Activated CD4-positive, CD25-positive, alpha-beta regulatory T cell treated with anti-CD3 and anti-CD28 coated beads, Interleukin-2, amount 50 U/mL, for 24 hours (primary cell): ENCODE measurements at places on chromosomes 6 and 20.
A peak's percentile ranks its signal among the peaks of the same experiment; 100 is the strongest.

- no peak for ATAC-seq
These were observed 13.2 kb downstream of the FAM229B start for GRCh38 chr6:112100561-112100960.

- no peak for ATAC-seq
These were observed 40.9 kb downstream of the GHRH start for GRCh38 chr20:37220731-37221130.

DNA sequence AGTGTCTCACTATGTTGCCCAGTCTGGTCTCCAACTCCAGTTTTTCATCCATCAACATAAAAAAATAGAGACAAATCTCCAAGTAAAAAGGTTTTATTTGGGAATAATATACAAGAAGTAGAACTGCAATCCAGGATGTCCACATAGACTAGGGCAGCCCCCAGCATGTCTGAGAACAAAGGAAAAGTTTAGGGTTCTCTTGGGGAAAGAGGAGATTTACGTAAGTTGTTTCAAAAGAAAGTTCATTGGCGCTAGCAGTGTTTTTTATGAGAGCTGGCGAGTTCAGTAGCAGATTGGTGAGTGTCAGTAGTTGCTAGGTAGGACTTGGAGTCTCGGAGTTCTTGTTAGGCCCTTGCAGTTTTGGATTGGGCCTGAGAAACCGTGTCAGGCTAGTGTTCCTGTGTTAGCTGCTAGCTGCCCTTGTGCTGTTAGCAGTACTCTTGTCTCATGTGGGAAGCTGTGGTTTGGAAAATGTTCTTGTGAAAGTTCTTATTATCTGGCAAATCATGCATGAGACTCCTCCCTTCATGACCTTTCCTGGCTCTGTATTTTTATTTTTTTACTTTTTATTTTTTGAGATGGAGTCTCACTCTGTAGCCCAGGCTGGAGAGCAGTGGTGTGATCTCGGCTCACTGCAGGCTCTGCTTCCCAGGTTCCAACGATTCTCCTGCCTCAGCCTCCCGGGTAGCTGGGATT, 24.7 kb downstream of the TTLL9 start:
- ATAC-seq = peak; percentile 58

DNA sequence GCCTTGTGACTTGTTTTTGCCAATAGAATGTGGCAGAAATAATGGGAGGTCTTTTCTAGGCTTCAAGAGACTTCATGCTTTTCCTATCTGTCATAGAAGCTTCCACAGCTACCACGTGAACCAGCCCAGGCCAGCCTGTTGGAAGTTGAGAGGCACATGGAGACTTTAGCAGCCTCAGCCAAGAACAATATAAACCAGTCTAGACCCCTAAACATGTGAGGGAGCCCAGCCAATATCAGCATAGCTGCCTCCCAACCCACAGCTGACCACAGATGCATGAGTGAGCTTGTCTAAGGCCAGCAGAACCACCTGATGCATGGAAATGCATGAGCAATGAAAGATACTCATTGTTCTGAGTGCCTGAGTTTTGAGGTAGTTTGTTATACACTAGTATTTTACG, 540.7 kb upstream of the BTBD3 start:
- no peak for ATAC-seq

DNA sequence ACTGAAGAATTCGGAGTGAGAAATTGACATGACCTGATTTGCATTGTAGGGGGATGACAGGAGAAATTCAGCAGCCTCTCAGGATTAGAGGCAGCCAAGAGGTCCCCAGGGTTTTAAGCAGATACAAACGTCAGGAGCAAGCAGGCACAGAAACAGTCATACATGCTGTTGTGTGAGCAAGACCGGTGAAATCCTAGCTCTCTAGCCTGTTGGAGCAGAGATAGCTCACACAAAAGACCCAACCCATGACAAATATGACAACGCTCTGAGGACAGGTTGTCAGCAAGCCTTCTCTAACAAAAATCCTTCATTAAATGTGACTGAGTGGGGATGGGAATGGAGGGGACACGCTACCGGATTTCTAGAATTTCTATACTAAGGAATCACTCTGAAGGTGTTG, 23.0 kb upstream of the AKAP12 start:
- ATAC-seq = no peak

- ATAC-seq = no peak
These were observed 53.4 kb downstream of the EDN1 start for GRCh38 chr6:12343440-12344162.

DNA sequence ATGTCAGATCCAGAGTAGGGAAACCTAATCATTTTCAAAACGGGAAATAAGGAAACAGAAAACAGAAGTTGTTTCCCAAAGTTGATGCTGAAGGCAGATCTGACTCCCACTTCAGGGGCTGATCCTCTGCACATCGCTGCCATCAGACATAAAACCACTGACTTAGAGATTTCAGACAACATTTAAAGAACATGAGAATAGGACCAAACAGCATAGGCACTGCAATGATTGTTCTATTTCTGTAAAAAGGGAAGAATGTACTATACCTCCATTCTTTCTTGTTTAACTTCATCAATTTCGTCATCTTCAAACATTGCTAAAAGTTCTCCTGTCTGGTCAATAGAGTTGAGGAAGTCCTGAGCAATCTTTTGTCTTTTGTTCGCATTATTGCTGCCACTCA, 324.7 kb upstream of the RUNX2 start:
- ATAC-seq = no peak

GRCh38 chr6:153073841-153074240, 57.2 kb downstream of the RGS17 start:
- ATAC-seq = no peak

DNA sequence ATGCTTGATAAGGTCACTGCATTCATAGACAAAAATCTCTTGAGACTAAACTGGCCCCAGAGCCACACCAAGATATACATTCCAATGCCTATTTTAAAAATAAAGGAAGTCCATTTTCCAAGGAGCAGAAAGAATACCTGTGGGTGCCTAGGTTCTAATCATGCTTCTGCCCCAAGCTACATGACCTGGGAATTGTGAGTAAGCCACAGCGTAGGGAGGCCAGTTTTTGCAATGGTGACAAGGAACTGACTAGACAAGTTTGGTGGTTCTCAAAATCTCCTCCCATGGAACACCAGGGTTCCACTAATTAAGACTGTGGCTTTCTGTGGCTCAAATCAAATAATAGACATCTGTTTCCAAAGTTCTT, 83.3 kb downstream of the GMDS start:
- no peak for ATAC-seq

- ATAC-seq = no peak
These were observed 24.7 kb upstream of the ZFAND3 start for GRCh38 chr6:37794825-37795224.

DNA sequence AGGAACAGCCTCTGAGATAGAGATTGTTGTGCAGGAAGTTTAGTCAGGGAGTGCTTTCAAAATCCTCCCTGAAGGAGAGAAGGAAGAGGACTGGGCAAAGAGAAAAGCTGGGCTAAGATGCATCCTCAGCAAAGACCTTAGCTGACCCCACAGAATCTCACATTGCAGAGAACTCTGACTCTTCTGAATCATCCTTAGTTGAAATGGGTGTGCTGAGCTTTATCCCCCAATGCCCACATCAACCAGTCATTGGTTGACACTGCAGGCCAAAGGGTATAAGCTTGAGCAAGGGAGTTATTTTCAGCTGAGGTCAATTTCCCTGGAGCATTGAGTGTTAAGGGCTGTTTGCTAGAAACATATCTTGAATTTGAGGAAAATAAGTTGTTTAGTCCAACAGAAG, 732.2 kb downstream of the CBLN4 start:
- ATAC-seq = no peak

DNA sequence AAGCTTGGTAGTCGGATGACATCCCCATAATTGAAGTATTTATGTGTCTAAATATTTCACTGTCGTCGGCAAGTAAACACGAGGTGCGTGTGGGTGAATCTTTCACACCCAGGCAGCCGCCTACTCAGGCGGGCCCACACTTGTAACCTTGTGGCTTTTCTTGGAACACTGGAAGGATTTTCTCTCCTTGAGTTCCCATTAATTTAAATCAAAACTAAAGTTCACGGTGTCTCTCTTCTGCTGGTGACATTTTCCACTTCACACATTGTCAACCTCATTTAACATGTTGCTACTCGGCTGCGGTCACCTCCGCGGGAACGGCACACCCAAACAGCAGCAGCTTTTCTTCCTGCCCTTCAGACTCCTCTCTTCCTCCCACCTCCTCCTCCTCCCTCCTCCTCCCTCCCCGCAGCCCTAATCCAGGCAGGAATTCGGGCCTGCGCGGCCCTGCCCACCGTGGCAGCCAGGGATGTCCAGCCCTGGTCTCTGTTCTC, 336.6 kb downstream of the QKI start:
- ATAC-seq = no peak

- no peak for ATAC-seq
These were observed 499.1 kb downstream of the CD83 start for GRCh38 chr6:14616656-14617055.

- no peak for ATAC-seq
These were observed 55.5 kb upstream of the CCDC167 start for GRCh38 chr6:37555040-37555781.

- no peak for ATAC-seq
These were observed 43.9 kb upstream of the NOX3 start for GRCh38 chr6:155499574-155499973.
